ENCODE measurements at places on chromosomes 2 and 18.

- no peak for DNase-seq
Observed at GRCh38 chr18:60067426-60068210, 167.8 kb downstream of the PMAIP1 start.

- no peak for DNase-seq
Observed at GRCh38 chr2:186544255-186544675, 45.6 kb upstream of the ITGAV start.

DNA sequence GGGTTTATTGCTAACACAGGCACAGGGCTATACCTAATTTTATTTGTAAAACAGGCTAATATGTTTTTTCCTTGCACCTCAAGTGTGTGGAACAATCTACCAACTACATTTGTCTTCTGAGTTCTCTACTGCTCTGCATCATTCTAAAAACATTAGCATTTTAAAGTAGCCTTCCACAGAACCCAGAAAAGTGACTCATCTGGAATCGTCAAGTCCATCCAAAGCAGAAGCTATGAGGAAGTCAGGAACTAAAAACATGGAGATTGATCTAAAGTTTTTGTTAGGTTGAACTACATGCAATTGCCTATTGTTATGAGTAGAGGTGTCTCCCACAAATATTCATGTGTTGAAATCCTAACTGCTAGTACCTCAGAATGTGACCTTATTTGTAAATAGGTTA lies 70.9 kb downstream of the SUCLG1 start:
- no peak for DNase-seq

DNA sequence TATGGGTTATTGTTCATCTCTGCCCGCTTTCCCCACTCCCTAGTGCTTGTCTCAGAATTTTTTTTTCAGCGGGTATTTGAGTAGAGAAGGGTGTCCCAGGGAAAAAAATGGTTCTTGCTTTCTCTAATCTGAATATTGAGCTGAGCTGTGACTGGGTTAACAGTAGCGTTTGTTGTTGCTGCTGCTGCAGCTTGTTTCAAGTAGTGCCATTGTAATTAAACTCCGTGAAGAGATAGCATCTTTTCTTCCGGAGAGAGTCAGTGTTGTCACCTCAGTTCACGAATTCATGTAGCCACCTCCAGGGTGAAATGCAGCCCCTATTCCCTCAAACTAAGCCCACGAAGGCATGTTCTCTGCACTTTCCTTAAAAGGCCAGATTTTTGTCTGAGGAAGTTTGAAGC lies 1.5 kb upstream of the AAK1 start:
- no peak for DNase-seq

DNA sequence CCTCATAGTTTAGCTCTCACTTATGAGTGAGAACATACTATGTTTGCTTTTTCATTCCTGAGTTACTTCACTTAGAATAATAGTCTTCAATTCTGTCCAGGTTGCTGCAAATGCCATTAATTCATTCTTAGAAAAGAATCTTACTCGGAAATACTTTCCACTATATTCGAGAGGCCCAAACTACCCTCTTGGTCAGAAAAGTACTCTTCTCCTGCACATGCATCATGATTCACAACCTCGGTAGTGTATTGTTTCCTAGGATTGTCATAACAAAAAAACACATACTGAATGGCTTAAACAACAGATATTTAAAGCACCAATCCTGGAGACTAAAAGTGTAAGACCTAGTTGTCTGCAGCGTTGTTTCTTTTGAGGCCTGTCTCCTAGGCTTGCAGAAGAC lies 364.0 kb upstream of the SLC14A2 start:
- DNase-seq, result no peak

GRCh38 chr2:131543385-131543891 lies 15.8 kb downstream of the CCDC74A start:
- no peak for DNase-seq

GRCh38 chr2:120579916-120580685 lies 155.6 kb upstream of the GLI2 start:
- no peak for DNase-seq

GRCh38 chr18:849021-849420 lies 37.0 kb upstream of the YES1 start:
- DNase-seq, result no peak

- DNase-seq, result no peak
Observed at GRCh38 chr2:30641765-30642345, 165.4 kb downstream of the CAPN13 start.
